HT-29 (cell line): ENCODE measurements at places on chromosomes 6 and 20.

- no peak for DNase-seq
Measured at GRCh38 chr6:25448965-25449538, 169.9 kb downstream of the CARMIL1 start.

DNA sequence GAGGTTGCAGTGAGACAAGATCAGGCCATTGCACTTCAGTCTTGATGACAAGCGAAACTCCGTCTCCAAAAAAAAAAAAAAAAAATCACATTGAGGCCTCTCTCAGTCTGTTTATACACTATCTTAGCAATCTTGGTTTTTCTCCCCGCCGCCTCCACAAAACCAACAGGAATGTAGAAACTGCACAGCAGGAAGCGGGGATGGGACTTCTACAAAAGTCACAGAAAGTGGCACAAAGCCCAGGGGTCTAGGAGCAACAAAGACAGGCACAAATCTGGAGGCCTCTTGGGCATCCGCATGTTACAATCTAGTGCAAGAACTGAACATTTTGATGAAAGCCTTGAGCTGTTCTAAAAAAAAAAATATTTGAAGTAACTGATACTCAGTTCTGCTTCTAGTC is 48.6 kb downstream of the KDM1B start:
- no peak for DNase-seq

GRCh38 chr6:22598339-22598738 is 29.0 kb downstream of the HDGFL1 start:
- DNase-seq = no peak

- peak; percentile 94 for DNase-seq
Measured at GRCh38 chr6:45714741-45715507, 300.7 kb downstream of the CLIC5 start.

DNA sequence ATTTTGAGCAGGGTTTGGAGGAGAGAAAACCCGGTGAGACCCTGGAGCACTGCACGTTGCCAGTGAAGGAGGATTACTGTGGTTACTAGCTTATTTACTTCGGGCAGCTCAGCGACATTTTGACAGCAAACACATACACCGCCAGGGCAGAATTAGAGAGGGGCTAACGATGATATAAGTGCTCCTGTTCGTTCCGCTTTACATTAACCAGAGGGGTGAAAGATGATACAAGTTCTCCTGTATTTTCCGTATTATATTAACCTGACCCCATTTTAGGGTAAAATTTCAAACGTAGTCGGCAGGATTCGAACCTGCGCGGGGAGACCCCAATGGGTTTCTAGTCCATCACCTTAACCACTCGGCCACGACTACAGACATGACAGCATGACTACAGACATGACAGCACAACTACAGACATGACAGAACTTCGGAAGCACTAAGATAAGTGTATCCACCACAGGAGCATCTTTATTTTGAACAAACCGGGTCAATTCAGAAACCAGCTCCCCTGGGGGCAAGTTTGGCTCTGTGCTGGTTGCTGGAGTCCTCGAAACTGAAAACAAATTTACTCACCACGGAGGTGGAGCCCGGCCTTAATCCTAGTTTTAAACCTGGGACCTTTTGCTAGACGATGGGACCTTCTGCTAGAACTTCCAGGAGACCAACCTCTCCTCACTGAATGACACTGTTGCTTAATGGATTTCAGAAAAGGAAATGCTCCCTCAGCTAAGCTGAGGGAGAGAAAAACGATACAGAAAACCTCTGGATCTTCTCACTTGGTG is 80.4 kb upstream of the ZNF184 start:
- DNase-seq = no peak

- peak; percentile 75 for DNase-seq
Measured at GRCh38 chr20:37406010-37406998, 60.4 kb downstream of the SRC start.

- no peak for DNase-seq
Measured at GRCh38 chr20:62982124-62983075, 24.4 kb downstream of the BHLHE23 start.

GRCh38 chr20:51310216-51310615 is 232.3 kb downstream of the NFATC2 start:
- DNase-seq = no peak

DNA sequence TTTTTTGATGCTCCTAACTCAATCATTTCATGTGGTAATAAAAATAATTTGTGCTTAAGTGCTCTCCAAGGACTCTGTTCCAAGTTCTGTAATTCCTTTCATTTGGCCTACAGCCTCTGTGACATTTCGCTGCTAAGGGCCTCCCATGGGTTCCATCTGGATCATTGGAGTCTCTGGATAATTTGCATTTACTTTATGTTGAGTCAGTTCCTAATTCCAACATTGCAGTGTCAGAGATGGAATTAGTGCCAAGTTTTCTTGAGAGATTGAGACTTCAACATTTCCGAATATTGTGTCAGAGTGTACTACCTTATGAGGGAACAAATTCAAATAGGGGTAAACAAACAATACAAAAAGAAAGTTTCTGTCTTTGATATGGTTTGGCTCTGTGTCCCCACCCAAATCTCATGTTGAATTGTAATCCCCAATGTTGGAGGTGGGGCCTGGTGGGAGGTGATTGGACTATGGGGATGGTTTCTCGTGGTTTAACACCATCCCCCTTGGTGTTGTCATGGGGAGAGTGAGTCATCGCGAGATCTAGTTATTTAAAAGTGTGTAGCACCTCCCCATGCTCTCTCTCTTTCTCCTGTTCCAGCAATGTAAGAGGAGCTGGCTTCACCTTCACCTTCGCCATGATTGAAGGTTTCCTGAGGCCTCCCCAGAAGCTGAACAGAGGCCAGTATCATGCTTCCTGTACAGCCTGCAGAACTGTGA is 244.1 kb upstream of the TBX18 start:
- no peak for DNase-seq

DNA sequence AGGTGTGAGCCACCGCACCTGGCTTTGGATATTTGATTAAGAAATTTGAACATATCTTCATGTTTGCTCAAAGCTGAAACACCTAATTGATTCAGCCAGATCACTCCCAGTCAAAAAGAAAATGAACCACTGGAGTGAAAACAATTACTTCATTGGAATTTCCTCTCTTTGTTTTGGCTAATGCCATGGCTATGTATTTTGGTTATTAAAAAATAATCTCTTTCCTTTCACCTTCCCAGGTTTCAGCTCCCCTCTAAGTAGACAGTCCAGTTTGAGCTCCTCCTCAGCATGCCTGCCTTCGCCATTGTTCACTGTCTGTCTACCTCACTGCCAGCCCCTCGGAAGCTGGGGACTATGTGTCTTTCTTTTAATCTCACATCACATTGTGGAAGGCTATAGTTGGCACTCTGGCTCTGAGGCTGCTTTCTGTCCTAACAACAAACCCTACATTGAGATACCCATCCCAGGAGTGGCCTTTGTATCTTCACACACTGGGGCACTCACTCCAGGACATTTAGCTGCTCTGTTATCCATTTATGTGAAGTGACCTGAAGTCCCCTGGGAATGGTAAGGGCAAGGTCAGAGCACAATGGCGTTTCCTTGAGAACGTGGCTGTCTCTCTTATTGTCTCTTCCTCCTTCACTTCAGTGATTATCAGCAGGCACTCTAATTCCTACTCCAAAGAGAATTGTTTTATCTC is 764.0 kb upstream of the CITED2 start:
- no peak for DNase-seq

GRCh38 chr6:37058084-37058586 is 52.7 kb downstream of the FGD2 start:
- DNase-seq = no peak

- DNase-seq = peak; percentile 84
Measured at GRCh38 chr20:33663161-33664084, 1.3 kb downstream of the C20orf144 start.

DNA sequence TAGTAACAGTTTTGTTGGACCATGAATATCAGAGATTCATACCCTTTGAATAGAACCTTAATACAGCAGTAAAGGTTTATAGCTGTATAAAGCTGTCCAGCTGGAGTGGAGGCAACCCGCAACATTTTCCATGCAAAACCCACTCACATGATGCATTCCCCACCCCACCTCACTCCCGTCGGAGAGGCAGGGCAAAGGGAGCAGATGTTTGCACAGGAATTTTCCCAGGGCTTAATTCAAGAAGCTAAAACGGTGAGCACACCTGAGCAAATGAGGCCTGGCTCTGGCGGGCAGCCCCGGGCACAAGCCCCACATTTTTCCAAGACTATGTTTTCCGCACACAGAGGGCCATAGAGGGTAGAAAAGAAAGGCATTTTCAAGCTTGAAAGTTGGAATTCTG is 191.7 kb downstream of the FOXC1 start:
- no peak for DNase-seq

DNA sequence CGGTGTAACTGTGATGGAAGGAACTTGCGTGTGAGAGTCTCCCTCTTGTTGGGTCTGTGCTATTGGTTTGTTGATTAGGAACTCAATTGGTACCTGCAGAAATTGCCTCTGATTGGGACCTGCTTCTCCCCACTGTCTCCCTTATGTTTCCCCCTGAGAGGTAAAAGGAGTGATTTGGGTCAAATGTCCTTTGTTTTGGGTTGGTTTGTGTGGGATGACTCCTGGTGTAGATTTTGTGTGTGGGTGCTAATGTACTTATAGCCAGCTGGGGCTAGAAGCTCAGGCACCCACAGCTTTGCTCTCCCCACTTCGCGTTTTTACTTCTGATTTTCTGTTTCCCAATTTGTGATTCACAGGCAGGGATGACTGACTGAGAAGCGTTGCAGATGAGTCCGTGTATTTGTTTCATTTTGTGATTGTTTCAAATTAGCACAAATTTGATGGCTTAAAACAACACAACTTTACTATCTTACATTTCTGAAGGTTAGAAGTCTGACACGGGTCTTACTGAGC is 79.1 kb downstream of the UTRN start:
- DNase-seq = no peak

GRCh38 chr20:4480104-4480503 is 241.6 kb upstream of the PRND start:
- DNase-seq = no peak

GRCh38 chr6:18262702-18263417 is 1.5 kb downstream of the DEK start:
- DNase-seq = peak; percentile 49

- DNase-seq = no peak
Measured at GRCh38 chr20:50301712-50302111, 111.1 kb downstream of the CEBPB start.

GRCh38 chr6:57242505-57242904 is 20.4 kb upstream of the RAB23 start:
- no peak for DNase-seq

GRCh38 chr20:45311589-45312211 is 3.6 kb upstream of the MATN4 start:
- DNase-seq = peak; percentile 84

DNA sequence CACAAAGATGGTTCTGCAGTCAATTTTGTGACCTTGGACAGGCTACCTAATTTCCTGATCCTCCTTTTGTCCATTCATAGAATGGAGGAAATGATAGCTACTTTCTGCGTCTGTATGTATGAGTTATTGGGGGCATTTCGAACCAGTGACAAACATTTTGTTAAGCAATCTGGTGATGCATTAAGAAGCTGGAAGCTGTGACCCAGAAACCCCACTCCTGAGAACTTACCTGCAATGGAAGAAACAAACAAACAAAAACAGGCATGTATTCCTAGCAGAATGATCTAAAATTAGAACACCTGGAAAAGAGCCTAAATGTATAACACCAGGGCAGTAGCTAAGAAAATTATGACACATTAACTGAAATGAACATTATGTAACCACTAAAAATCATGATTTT is 33.4 kb upstream of the PRND start:
- no peak for DNase-seq

GRCh38 chr6:170033666-170034065 is 257.2 kb downstream of the DLL1 start:
- DNase-seq = no peak

- DNase-seq = no peak
Measured at GRCh38 chr6:169945117-169945516, 193.7 kb downstream of the ERMARD start.

- no peak for DNase-seq
Measured at GRCh38 chr6:122307577-122307976, 91.9 kb upstream of the HSF2 start.

DNA sequence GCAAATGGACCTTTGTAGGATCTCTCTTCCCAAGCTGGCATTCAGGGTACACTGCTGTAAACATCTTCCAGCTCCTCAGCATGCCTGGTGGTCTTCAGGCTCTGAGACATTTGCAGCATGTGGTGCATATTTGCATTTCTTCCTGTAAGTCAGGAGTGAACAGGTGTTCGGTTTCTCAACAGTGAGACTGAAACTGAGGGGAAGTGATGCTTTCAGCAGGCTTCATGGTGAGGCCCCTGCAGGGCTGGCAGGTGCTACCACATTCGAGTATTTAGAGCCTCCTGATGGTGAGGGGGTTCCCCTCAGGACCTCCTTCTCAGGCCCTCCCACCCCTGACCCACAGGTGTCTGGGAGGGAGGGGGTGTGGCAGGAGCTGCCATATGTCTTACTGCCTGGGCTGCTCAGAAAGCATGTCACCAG is 15.1 kb downstream of the MYBL2 start:
- DNase-seq = no peak

DNA sequence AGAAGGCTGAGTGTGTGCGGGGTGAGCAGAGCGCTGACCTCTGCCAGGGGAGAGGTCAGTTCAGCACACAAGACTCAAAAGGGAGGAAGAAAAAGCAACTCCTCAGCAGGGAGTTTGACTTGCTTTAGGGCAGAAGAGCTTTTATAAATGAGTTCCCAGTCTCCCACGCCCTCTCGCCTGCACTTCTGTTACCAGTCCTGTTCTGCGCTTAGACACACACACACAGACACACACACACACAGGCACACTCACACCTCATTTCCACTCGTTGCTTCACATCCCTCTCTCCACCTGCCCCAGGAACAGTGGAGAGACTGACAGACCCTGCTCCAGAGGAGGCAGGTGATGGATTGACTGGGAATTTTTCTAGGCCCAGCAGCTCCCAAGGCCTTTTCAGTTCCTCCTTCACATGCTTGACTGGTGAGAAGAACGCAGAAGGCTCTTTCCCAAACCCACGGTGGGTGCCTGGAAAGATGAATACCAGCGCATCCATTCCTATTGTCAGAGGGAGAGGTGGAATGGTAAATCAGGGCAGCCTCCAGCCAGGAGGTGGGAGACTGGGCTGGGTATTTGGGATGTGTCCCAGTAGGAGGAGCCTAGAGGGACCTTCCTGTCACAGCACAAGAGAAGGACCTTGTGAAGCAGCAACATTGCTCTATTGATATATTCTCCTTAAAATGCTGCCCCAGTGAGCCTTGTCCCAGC is 43.7 kb downstream of the JAG1 start:
- no peak for DNase-seq

- peak; percentile 20 for DNase-seq
Measured at GRCh38 chr20:45783656-45784294, 7.9 kb downstream of the WFDC3 start.

GRCh38 chr6:156026486-156027247 is 571.0 kb upstream of the NOX3 start:
- no peak for DNase-seq

GRCh38 chr6:112920994-112921393 is 573.9 kb downstream of the RFPL4B start:
- no peak for DNase-seq
